NCI-H460 (cell line): ENCODE measurements at places on chromosomes 12 and 14. TPM values are rescaled to one million over a fixed set of nuclear protein-coding genes. Genes with fewer than 3 reads are reported as not detected.

IL26 gene
- not detected in 2 replicates for total RNA-seq

ERP27 gene
- total RNA-seq, result not detected in 2 replicates

TEX52 gene
- not detected in 2 replicates for total RNA-seq

OTOGL gene
- 2.9 and 3.4 TPM in 2 replicates for total RNA-seq

NGB gene
- total RNA-seq, result not detected in 2 replicates

OTUB2 gene
- 0.72 and 0.74 TPM in 2 replicates for total RNA-seq

NKX2-1 gene
- not detected in 2 replicates for total RNA-seq

GRCh38 chr14:33369972-33370371 lies 431.3 kb downstream of the NPAS3 start:
- DNase-seq, result no peak

GRCh38 chr14:75141062-75141461 lies 14.2 kb upstream of the NEK9 start:
- DNase-seq, result no peak

DNA sequence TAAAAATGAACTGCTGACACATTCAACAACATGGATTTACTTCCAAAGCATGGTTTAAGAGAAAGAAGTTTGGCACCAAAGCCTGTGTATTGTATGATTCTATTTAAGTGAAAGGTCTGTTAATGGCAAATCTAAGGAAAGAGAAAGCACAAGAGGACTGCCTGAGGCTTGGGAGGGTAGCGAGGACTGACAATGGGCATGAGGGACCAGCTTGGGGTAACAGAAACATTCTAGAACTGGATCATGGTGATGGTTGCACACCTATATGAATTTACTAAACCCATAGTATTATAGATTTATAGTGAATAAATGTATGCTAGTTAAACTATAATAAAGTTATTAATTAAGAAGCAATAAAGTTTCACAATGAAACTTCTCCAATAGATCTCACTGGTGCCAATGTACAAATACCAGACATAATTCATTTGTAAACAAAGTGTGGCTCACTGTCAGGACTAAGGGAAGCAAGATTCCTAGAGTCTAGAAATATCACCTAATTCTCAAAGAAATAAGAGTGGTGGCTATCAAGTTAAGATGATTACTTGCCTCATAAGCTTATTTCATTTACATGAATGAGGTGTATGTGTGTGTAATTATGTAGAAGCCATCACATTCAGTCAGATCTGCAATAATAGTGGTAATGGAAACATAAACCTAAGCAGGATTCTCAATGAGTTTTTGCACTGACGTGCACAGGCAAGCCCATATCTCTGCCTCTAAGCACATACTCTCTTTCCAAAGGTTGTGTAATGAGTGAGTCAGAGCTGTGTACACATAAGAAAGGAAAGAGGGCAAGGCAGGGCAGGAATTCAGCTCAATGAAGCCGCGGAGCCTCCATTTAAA lies 353.4 kb downstream of the KCNH5 start:
- peak; percentile 98 for DNase-seq

GRCh38 chr14:68376067-68376779 lies 416.6 kb downstream of the ZFP36L1 start:
- DNase-seq, result no peak

DNA sequence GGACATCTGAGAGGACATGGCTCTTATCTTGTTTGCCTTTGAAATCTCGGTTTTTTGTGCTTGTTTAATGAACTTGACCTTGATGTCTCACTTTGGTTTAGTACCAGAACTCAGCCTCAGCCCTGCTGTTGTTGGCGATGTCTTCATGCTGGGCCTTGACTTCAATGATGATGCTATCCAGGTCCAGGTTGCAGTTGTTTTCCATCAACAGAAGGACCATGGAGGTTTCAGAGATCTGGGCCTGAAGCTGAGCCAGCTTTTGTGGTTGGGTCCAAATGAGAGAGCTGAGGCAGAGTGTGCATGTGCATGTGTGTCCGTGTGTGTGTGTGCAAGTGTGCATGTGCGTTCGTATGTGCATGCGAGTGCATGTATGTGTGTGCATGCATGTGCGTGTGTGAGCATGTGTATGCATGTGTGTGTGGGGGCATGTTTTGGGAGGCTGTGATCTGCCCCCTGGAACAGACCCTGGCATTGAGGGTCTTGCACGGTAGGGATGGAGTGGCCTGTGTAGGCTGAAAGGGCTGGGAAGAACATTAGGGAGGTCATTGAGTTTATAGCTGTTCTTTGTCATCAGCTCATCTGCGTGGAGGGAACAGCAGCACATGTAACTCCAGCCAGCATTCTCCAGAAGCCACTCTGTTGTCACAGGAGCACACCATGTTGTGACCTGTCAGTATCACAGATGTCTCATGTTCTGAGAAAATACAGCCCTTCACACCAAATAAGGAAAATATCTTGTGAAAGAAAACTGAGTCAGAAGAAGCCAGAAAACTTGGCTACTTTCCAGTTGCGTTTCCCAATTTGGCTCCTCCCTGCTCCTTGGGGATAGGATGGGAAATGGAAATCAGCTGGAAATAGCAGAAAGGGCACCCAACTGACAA lies 10.0 kb upstream of the KRT82 start:
- peak; percentile 21 for DNase-seq

DNA sequence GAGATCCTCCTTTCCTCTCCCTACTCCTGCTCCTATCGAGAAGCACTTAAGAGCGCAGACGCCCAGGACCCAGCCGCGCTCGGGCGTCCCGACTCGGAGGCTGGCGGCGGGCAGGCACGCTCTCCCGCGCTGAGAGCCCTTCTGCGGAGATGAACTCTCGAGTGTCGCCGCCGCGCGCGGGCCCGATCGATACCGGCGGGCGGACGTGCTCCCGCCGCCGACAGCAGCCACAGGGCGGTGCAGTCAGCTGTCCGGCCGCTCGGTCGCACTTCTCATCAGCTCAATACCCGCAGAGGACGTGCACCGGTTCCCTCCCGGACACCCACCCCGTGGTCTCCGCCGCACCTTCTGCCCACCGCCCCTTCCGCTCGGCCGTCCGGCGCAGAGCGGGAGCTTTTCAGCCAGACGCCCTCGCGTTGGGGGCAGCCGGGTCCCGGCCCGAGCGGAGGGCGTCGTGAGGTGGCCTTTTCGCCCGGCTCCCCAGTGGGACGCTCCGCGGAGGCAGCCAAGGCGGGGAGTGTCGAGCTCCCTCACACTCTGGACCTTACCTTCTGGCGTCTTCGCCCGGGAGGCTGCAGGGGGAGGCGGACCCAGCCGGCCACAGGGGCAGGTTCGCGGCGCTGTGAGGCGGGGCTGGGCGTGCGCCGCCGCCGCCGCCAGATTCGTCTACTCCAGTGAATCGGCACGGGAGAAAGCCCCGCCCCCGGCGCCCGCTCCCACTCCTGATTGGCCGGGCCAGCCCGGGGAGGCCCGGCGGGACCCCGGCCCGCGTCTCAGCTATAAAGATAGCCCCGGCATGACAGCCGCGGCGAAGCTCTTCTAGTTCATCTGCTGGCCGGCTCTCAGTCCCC lies at the start of gene INSM2:
INSM2 (plus strand) TSS at position 808 of the 851 bp plus-strand sequence. CDS start 89 bp downstream, outside the sequence.
- peak; percentile 38 for DNase-seq

- no peak for DNase-seq
Observed at GRCh38 chr14:94793901-94794300, 24.0 kb upstream of the GSC start.

DNA sequence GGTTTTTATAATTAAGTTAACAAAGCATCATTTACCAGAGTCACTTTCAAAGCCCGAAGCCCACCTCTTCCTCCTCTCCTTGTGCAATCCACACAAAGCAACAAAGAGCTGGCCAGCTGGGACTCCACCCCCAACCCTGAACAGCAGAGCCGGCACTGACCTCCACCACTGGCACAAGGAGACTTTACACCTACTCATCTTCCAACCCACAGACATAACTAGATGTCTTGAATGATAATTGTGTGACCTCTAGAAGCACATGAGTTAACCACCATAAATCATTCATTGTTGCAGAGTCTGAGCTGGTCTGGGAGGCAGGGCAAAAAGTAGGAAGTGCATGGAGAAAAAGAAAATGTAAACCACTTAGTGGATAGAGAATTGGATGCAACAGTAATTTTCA lies 72.2 kb downstream of the ST8SIA1 start:
- no peak for DNase-seq

- DNase-seq, result no peak
Observed at GRCh38 chr12:87094356-87094755, 838.2 kb upstream of the MGAT4C start.

DNA sequence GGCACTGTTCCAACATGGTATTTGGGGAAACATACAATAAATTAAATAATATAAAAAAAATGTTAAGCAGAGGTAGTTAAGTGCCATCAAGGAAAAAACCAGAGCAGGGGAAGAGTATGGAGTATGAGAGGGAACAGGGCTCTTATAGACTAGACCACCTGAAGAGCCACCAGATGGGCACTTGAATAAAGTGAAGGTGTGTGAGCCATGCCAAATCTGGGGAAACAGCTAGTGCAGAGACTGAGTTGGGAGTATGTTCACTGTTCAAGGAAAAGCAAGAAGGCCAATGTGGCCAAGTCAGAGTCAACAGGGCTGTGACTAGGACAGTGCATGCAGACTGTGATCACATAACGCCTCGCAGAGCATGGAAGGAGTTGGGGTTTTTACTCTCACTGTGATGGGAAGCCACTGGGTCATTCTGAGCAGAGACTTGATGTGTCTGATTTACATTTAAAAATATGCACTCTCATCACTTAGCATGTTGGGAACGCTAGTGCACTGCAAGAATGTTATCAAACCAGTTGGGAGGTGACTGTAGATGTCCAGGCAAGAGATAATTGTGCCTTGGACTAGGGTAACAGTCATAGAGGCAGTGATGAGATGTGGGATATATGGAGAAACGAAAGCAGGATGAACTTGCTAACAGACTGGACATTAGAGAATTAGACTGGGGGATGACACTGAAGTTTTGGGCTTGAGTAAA lies 25.6 kb downstream of the NDUFA12 start:
- DNase-seq, result no peak

DNA sequence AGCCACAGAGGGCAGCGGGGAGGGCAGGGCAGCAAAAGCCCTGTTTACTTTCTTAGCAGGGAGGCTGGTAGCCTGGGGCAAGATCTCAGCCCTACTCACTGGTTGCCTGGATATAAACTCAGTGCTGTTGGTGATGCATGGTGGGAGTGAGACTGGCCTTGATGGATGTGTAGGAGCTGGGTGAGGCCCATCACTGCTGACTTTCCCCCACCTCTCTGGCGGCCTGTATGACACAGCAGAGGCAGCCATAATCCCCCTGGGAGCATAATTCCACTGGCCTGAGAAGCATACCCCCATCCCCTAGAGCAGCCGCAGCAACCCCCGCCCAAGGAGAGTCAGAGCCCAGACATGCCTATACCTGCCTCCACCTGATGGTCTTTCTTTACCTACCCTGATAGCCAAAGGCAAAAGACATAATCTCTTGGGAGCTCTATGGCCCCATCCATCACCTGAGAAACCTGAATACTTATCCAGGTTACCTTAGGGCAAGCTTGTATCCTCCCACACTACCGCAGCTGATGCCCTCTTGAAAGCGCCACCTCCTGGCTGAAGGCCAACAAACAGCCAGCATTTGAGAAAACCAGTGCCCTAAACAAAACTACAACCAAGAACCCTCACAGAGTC lies 59.3 kb downstream of the DNAI7 start:
- DNase-seq, result no peak

GRCh38 chr14:73696466-73697400 lies 17.5 kb downstream of the PNMA1 start:
- DNase-seq, result peak; percentile 96

DNA sequence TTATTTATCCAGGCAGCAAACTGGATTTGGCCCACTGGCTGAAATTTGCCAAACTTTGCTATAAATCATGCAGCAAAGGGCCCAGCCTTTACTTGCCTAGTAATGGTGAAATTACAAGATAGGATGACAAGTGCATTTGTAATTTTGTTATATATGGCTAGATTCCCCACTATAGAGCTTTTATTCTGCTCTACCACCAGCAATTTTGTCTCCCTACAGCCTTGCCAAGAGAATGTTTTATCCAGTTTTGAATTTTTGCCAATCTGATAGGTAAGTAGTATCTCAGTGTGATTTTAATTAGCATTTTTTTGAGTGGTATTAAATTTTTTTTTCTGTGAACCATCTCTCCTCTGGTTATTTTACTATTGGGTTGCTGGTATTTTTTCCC lies 161.6 kb downstream of the SLC41A2 start:
- no peak for DNase-seq

- peak; percentile 52 for DNase-seq
Observed at GRCh38 chr12:89529738-89530137, 3.9 kb upstream of the POC1B start.

- DNase-seq, result no peak
Observed at GRCh38 chr12:53431187-53431586, 7.5 kb downstream of the AMHR2 start.

- no peak for DNase-seq
Observed at GRCh38 chr14:26191123-26191522, 406.7 kb downstream of the NOVA1 start.

DNA sequence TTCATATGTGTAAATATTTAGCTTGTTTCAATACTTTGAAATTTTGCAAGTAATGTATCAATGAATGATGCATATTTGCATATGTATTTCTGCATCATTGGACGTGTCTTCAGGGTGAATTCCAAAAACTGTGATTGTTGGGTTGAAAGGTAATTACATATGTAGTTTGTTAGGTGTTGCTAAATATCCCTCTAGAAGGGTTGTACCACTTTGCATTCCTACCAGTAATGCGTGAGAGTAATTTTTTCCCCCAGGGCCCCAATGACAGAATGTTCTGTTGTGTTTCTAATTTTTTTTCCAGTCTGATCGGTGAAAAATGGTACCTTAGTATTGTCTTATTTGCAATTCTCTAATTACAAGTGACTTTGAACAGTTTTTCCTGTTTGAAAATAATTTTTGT lies 408.9 kb downstream of the NAV3 start:
- DNase-seq, result no peak

- DNase-seq, result no peak
Observed at GRCh38 chr14:92425101-92425500, 88.5 kb upstream of the RIN3 start.

- no peak for DNase-seq
Observed at GRCh38 chr12:112559784-112560183, 141.0 kb downstream of the PTPN11 start.

- no peak for DNase-seq
Observed at GRCh38 chr12:58291106-58291505, 349.7 kb downstream of the ATP23 start.

- DNase-seq, result no peak
Observed at GRCh38 chr14:75826599-75826998, 155.2 kb downstream of the TGFB3 start.

- no peak for DNase-seq
Observed at GRCh38 chr14:24238123-24238522, 4.3 kb downstream of the TINF2 start.
